ENCODE measurements at places on chromosomes 7 and 10.

- no peak for DNase-seq
Measured at GRCh38 chr10:60186315-60187071, 203.2 kb downstream of the ANK3 start.

DNA sequence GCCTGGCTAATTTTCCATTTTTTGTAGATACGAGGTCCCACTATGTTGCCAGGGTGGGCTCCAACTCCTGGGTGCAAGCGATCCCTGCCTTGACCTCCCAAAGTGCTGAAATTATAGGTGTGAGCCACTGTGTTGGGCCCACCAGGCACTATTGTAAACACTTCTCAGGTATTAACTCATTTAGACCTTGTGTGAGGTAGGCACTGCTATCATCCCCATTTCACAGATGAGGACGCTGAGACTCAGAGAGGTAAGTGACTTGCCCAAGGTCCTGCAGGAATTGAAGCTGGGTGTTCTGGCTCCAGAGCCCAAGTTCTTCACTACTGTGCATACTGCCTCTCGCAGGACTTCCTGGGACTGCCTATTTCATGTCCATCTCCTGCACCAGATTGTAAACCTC lies 67.1 kb upstream of the SYPL1 start:
- no peak for DNase-seq

- DNase-seq: no peak
Measured at GRCh38 chr10:88544140-88544870, 38.8 kb downstream of the RNLS start.

- DNase-seq: no peak
Measured at GRCh38 chr7:30912731-30912985, 1.0 kb downstream of the AQP1 start.

DNA sequence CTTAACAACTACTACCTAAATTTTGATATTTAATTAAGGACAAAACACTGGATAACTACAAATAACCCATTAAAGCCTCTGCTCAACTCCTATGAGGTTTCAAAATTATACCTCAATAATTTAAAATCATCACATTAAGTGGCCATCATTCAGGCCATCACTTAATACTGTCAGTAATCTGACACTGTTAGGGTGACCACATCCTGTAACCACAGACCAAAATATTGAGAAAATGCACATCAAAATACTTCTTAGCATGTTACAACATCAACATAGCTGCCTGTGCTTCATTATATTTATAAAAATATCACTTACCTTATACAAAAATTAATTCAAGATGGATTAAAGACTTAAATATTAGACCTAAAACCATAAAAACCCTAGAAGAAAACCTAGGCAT lies 23.3 kb downstream of the SEM1 start:
- DNase-seq: no peak

- DNase-seq: no peak
Measured at GRCh38 chr7:6258440-6259182, 13.8 kb downstream of the CYTH3 start.

- no peak for DNase-seq
Measured at GRCh38 chr7:47643716-47644400, 61.9 kb upstream of the TNS3 start.

DNA sequence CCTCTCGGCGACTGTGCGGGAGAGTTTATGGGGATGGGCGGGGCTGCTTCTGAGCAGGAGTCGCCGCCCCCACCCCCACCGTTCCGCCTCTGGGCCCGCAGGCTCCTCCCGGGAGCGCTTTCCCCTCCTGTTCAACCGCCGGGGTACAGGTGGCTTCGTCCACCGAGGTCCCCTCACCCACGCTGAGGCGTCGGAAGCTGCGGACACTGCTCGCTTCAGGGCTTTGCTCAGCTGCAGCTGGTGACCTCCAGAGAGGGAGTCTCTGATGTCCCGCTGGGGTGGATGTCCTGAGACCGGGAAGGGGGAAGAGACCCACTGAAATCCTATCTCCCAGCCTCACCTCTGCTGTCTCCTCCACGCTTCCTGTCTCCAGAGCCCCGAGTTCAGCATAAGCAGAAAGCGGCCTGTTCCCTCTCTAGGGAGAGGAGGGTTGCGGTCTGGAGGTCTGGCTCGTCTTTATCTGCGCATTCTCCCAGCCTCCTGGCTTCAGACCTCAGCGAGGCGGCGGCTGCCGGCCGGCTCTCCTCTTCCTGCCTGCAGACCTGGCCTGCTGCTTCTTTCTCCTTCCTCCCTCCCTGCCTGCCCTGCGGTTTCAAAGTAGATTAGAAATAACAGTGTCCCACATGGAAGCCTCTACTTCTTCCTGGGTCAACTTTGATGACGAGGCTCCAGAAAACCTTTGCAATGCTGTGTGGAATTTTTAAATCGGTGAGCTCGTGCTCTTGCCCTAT lies 1.8 kb downstream of the CYP2E1 start:
- no peak for DNase-seq

DNA sequence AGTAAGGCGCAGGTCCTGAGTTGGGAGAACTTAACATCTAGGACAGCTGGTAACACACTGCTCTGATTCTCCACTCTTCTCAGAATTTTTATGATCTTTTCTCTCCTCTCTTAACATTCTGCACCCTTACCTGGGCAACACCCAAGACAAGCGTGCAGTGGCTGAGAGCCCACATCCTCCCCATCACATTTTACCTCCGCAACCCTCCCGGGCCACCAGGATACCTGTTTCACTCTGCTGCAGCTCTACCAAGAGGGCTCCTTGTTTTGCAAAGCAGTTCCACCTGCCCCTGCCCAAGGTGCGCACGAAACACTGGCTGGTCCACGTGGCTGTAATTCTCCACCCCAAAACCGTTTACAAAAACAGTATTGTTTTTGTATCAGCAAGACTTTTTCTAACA lies 81.5 kb downstream of the ITIH5 start:
- no peak for DNase-seq

- DNase-seq: peak; percentile 87
Measured at GRCh38 chr10:98361131-98362025, 53.6 kb downstream of the PYROXD2 start.

DNA sequence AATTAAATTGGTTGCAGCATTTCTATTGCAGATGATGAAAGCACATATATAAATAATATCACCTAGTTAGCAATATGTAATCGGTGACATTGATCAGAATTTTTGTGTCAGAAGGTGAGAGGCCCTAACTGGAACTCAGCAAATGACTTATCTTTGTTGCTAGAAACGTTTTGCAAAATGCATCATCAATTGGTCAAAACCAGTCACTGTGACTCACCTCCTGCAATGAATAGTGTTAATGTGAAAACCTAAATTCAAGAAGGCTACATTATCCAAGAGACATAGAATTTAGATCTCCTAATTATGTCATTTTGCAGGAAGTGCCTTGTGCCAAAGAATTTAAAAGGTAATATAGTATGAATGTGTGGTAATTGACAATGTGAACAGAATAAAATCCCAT lies 9.8 kb upstream of the PNLIPRP3 start:
- no peak for DNase-seq

- peak; percentile 27 for DNase-seq
Measured at GRCh38 chr10:78516756-78517155, 483.1 kb downstream of the RPS24 start.

DNA sequence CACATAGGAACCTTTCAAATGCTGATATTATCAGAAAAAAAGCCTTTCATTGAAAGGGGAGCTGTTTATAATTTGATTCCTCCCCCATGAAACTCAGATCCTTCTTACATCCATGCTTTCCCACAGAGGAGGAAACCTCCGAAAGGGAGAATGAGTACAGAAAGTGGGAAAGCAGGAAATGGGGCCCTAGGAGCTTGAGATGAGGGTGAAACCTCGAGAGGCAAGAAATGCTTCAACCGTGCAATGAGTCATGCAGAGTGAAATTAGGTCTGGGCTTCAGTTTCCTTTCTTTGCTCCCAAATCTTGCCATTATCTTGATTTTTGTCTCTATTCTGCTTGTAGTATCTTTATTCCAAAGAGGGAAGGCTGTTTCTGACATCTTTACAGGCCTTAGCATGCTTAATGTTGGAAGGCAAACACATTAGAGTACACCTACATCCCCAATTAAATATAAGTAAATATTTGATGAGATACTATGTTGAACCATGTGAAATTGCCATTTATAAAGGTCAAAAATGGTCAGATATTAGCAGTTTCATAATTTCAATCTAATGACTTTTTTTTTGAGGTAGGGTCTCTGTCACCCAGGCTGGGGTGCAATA lies 79.1 kb downstream of the NAMPT start:
- no peak for DNase-seq

DNA sequence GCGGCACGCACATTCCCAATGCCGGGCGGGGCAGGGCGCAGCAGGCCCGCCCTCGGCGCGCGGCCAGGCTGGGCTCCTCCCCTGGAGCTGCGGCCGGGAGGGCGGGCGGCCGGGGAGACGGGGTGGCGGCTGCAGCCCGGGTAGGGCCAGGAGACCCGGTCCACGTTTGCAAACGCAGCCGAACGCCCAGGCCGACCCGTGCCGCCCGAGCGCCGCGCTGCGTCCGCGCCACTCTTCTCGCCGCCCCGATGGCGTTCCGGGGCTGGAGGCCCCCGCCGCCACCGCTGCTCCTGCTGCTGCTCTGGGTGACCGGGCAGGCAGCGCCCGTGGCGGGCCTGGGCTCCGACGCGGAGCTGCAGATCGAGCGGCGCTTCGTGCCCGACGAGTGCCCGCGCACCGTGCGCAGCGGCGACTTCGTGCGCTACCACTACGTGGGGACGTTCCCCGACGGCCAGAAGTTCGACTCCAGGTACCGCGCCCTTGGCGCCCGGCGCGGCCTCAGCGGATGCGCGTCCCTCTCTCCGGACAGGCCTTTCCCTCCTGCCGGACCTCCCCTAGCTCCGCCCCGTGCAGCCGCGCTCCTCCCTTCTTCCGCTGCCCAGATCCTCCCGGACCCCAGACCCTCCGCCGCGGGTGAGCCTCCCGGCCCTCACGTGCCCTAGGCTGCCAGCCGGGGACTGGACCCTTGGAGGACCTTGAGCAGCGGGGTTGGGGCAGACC lies at the start of gene FKBP9:
FKBP9 (plus strand) TSS at position 115 of the 720 bp plus-strand sequence; CDS start at position 249, 134 bp downstream.
- peak; percentile 94 for DNase-seq

DNA sequence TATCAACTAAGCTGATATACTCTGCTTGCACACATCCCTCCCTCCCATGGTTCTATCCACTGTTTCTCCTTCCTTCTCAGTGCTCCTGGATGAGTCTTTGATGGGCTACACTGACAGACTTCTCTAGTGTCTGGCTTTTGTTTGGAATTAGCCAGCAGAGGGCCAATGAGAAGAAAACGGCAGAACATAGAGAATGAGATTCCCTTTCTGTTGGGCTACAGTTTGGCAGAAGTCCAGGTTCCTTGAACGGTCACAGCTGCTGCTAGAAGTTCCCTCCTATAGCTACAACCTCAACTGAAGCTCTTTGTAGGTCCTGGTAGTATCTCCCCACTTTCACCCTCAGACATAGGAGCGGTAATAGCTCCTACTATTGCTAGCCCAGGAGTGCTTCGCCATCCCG lies 251.1 kb upstream of the LRRN3 start:
- peak; percentile 57 for DNase-seq

DNA sequence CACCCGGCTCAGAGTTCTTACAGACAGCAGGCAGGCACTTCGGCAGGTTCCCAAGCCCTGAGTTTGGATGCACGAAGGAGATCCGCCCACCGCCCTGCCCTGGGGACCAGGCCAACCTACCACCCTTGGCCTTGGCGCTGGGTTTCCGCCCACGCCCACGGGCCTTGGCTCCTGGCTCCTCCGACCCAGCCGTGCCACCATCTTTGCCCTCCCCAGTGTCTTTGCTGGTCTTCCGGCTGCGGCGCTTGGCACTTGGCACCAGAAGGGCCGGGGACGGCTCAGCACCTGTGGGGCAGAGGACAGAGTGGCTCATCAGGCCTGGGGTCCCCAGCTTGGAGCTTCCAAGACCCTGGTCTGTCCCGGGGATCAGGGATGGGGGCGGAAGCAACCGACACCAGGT lies 32.1 kb downstream of the SLC29A4 start:
- DNase-seq: no peak

GRCh38 chr10:25280076-25280475 lies 105.3 kb downstream of the GPR158 start:
- DNase-seq: no peak

- DNase-seq: no peak
Measured at GRCh38 chr10:79937701-79938151, 11.2 kb downstream of the SFTPD start.

- DNase-seq: no peak
Measured at GRCh38 chr7:3495530-3495929, 194.5 kb downstream of the SDK1 start.

- DNase-seq: no peak
Measured at GRCh38 chr10:96548589-96548988, 34.9 kb upstream of the TLL2 start.

- DNase-seq: no peak
Measured at GRCh38 chr10:78924319-78925003, 144.3 kb upstream of the ZMIZ1 start.

GRCh38 chr7:117190104-117190503 lies 132.8 kb downstream of the WNT2 start:
- no peak for DNase-seq

- DNase-seq: peak; percentile 9
Measured at GRCh38 chr10:8183241-8183704, 128.8 kb downstream of the GATA3 start.

GRCh38 chr10:76444034-76444800 lies 1012.8 kb downstream of the LRMDA start:
- no peak for DNase-seq

- no peak for DNase-seq
Measured at GRCh38 chr10:51162002-51162401, 87.7 kb downstream of the PRKG1 start.

- no peak for DNase-seq
Measured at GRCh38 chr10:29519659-29520058, 115.1 kb downstream of the SVIL start.

DNA sequence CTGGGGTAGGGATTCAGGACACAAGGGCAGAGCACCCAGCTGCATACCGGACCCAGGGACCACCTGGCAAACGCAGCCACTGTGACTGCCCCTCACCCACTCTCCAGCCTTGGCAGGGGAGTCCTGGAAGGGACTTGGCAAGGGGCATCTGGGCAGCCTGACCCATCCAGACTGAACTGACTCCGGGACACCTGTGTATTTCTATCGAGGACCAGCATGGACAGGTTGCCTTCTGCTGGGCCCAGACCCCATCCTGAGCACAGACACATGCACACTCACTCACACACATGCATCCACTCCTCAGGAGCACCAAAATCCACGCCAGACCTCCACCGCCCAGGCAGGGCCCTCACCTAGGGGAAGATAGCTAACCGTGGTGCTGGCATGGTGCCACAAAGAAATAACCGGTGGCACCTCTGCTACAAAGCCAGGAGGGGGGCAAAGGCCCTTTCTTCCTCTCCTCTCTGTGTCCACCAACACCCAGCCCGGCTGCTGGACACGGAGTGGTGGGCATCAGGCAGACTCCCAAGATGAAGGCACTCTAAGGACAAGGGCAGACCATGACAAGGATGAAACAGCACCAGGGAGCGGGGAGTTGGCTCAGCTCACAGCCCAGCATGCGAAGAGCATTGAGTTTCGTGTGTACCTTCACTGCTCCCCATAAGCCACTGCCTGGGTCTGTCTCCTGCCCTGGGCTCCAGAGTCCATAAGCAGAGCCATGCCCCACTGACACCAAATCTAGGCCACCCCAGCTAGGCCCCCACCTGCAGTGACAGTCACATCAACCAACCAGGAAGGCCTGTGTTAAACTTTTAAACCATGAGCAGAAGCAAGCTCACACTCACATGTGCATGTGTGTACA lies 35.3 kb downstream of the KCNH2 start:
- peak; percentile 6 for DNase-seq

GRCh38 chr7:8362723-8363369 lies 70.6 kb upstream of the NXPH1 start:
- DNase-seq: no peak

GRCh38 chr10:69279110-69279509 lies 814 bp downstream of the HK1 start:
- no peak for DNase-seq
